ENCODE measurements at places on chromosomes 16 and 17. TPM values are rescaled to one million over a fixed set of nuclear protein-coding genes. Genes with fewer than 3 reads are reported as not detected.
A peak's percentile ranks its signal among the peaks of the same experiment; 100 is the strongest.

- DNase-seq, result no peak
Measured at GRCh38 chr16:18049547-18050133, 286.9 kb downstream of the NPIPA8 start.

NPIPA7 gene
- total RNA-seq, result 2.9 TPM

GRCh38 chr16:46715769-46716305 lies 26.4 kb downstream of the ORC6 start:
- peak; percentile 87 for DNase-seq

- DNase-seq, result no peak
Measured at GRCh38 chr17:17443173-17443572, 33.6 kb upstream of the MED9 start.

DNA sequence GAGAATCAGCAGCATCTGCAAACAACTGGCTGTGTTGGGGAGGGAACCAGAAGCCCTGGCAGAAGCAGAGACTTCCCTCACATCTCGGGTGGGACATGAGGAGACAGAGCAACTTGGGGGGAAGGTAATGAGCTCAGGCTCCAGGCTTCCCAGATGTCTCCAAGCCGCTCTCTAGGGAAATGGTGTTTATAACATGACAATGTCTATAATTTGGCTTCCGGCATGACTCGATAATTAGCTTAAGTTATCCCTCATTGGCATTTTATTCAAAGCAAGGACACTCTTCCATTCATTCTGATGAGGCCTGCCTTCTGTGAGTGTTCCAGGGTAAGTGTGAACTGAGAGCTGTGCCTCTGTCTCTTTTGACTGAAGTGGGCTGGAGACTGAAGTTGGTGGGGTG lies 14.7 kb upstream of the MLLT6 start:
- DNase-seq, result no peak

ERCC4 gene
- total RNA-seq, result 7.3 TPM

DNA sequence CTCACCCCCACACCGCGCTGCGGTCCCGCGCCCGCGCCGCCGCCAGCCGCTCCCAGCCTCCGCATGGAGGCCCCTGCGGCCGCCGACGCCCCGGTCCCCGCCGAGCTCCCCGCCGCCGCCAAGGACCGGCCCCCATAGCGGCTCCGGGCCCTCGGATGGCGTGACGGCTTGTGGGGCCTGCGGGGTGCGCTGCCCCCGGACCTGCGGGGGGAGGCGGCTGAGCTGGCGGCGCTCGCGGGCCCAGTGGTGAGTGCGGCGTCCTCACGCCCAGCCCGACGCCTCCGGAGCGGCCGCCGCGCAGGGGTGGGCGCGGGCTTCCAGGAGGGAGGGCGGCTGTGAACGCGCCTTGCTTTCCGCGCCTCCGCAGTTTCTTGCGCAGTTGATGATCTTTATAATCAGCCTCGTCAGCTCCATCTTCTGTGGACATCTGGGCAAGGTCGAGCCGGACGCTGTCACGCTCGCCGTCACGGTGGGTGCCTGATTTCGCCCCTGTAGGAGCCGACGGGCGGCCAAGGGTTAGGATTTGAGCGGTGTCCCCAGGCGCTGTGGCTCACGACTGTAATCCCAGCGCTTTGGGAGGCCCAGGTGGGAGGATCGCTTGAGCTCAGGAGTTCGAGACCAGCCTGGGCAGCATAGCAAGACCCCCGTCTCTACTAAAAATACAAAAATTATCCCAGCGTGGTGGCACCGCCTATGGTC lies 46.4 kb downstream of the SLC47A1 start:
- peak; percentile 60 for DNase-seq

KRTAP3-1 gene
- total RNA-seq, result not detected

C17orf78 gene
- total RNA-seq, result not detected

DNA sequence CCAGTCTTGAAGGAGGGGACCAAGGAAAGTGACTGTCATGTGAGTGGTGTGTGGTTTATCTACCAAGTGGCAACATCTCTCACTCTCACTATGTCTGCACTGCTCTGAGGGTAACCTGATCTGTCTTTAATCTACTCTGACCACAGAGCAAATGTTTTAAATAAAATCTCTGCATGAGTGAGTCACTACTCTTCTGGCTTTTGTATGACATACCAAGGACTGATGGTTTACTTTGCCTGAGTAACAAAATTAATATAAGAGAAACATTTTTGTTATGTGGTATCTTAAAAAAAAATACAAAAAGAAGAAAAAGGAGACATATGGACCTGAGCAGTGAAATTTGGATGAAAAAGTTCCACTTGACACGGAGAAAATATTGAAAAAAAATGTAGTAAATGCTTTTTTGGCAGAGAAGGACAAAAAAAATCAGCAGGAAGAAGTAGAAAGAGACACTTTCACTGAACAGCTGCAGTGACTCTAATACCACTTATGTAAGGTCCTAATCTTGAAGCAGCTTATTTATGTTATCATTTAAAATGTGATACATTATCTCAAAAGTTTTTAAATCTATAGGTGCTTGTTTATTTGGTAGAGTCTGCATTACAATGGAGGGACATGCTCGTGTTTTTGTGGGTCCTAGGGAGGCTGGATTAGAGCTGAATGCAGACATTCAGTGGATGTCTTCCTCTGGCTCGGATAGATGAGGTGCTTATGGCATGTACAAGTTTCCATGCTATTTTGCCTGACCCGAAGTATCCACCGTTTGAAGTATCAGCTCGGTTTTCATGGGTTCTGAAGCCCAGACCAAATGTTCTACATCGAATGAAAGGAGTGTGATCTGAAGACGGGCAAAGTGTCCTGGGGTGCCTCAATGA lies 240.7 kb downstream of the MAP2K6 start:
- DNase-seq, result no peak

GRCh38 chr16:2981899-2982250 lies 1.6 kb upstream of the PKMYT1 start:
- DNase-seq, result no peak

FOXC2 gene
- total RNA-seq, result 1.9 TPM

PRPSAP2 gene
- 20.2 TPM for total RNA-seq

GH1 gene
- not detected for total RNA-seq

GCGR gene
- not detected for total RNA-seq

DNA sequence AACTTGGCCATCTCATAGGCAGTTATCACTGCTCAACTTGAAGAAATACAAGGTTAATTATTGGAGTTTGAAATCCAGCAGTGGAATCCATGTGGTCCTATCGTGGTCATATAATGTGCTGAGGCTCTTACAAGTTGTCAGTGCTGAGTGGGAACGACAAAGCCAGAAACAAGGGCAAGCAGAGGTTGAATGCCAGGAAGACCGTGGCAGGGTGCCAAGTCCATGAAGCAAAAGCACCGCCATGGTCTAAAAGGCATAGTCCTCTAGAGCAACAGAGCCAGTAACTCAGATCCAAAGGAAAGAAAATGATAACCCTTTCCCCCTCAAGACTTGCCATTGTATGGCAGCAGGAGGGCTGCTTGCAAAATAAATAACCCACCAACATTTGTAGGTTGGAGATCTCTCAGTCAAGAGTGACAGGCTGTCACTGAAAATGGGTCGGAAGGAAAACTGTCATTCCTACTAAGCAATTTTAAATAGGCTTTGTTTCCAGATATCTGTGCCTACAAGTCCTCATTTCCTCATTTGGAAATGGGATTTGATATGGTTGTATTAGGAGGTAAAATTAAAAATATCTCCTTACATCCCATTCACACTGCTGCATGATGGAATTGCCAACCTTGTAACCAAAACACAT lies 36.4 kb upstream of the HSBP1 start:
- peak; percentile 84 for DNase-seq

GP1BA gene
- not detected for total RNA-seq

GRCh38 chr16:3804426-3805016 lies 76.0 kb downstream of the CREBBP start:
- no peak for DNase-seq

- DNase-seq, result no peak
Measured at GRCh38 chr16:48619979-48620378, 10.0 kb upstream of the N4BP1 start.

DNA sequence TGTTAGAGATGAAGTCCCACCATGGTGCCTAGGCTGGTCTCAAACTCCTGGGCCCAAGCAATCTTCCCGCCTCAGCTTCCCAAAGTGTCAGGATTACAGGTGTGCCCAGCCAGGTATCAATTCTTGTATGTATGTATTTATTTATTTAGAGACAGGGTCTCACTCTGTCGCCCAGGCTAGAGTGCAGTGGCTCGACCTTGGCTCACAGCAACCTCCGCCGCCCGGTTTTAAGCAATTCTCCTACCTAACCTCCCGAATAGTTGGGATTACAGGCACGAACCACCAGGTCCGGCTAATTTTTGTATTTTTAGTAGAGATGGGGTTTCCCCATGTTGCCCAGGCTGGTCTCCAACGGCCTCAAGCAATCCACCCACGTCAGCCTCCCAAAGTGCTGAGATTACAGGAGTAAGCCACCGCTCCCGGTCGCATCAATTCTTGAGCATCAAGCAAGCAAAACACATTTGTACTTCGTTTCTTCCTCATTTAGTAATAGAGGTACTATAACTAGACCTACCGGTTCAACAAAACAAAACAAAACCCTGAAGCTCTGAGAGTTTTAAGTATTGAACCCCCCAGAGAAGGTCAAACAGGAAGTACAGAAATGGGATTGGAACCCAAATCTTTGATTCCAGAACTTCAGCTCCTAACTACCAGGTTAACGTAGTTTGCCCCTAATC lies 1.0 kb upstream of the ZNF500 start:
- DNase-seq, result no peak

EVPL gene
- 0.07 TPM for total RNA-seq

SLC38A10 gene
- total RNA-seq, result 46.6 TPM

- no peak for DNase-seq
Measured at GRCh38 chr17:57451191-57451590, 194.9 kb downstream of the MSI2 start.

DNA sequence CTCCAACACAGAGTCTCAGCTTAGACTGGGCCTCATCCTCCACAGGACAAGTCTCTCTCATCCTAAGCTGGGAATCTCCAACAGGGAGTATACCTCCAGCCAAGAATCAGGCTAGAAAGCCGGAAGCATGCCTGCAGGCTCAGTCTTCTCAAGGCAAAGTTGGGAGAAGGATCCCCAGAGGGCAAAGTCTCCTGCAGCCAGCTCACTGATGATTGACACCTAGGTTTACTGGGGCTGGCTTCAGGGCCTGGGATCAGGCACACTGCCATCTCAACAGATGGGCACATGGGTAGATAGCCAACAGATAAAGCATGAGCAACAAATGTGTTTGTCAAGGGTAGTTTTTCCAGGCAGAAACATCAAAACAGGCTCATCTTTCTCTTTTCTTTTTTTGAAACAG lies 56.1 kb upstream of the TOX3 start:
- no peak for DNase-seq

EME1 gene
- total RNA-seq, result 0.35 TPM

DNA sequence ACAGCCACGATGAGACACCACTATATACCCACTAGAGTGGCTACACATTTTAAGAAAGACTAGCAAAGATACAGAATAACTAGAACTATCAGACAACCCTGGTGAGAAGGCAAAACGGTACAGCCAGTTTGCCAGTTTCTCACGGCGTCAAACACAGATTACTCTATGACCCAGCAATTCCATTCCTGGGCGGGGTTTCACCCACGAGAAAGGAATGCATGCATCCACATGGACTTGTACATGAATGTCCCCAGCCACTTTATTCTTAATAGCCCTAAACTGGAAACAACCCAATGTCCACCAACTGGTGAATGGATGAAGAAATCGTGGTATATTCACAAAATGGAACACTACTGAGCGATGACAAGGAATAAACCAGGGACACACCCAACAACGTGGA lies 74.5 kb downstream of the MYH10 start:
- DNase-seq, result no peak

NGFR gene
- 4.1 TPM for total RNA-seq

DNA sequence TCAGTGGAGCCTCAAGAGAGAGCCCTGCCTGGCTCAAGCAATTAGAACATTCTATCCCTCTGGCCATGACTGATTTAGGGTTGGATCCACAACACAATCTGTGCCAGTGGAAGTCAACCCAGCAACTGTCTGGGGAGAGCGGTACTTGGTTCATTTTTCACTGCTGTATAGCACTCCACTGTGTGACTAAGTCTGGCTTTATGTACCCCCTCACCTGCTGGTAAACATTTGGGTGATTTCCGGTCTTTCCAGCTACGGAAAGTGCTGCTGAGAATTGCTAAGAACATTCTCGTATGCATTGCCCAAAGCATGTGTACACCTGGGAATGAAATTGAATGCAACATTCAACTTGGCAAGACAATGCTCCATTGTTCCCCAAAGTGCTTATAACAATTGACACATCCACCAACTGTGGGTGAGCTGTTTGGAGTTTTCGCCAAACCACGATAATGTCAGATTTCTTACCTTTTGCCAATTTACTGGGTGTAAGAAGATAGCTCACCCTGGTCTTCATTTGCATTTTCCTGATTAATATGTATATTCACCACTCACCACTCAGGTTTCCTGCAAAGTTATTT lies 63.5 kb upstream of the MED9 start:
- no peak for DNase-seq

GRCh38 chr16:2462031-2462866 lies 2.3 kb downstream of the TEDC2 start:
- DNase-seq, result no peak

DNA sequence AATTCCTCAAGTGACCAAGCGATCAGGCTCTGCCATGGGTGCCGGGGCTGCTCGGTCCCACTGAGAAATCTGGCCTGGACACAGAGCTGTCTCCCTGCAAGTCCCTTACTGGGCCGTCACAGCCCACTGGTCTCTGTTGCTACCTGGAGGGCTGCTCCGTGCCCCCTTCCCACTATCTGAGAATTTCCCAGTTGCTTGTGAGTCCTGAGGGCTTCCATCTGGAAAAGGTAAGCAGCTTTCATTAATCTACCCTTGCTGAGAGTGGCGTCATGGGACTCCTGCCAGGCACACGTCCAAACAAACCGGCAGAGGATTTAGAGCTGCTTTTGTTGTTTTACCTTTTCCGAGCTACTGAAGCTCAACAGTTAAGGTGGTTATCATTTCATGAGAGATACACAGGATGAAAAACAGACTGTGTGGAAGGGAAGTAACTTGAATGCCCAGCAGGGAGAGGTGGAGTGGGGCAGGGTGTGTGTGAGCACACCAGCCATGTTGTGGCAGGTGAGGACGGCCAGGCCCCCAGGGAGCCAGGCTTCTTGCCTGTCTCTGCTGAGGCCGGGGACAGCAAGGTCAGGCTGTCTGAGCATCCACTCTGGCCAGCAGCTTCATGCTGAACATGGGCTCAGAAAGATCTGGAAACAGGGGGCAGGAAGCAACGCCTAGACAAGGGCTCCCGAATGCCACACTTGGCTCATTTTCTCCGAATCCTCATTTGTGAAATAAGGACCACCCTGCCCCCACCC lies 50.6 kb downstream of the GTF3C1 start:
- no peak for DNase-seq

SLC16A6 gene
- total RNA-seq, result not detected

DNA sequence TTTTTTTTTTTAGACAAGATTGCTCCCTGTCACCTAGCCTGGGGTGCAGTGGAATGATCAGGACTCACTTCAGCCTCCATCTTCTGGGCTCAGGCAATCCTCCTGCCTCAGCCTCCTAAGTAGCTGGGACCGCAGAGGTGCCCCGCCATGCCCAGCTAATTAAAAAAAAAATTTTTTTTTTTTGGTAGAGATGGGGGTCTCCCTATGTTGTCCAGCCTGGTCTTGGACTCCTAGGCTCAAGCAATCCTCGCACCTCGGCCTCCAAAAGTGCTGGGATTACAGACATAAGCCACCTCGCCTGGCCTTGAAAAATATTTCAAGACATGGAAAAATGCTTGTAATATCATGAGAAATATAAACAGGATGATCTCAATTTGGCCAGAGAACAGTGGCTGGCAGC lies 42.9 kb downstream of the HAPSTR1 start:
- no peak for DNase-seq

SPATA22 gene
- 0.50 TPM for total RNA-seq

GRCh38 chr17:46950997-46951621 lies 27.9 kb downstream of the RPRML start:
- DNase-seq, result peak; percentile 58

Data from left ventricle myocardium superior (tissue), 1 donor.